Endothelial cell (in vitro differentiated cells): ENCODE measurements at places on chromosomes 7 and 10. TPM values are rescaled to one million over a fixed set of nuclear protein-coding genes. Genes with fewer than 3 reads are reported as not detected.

DNA sequence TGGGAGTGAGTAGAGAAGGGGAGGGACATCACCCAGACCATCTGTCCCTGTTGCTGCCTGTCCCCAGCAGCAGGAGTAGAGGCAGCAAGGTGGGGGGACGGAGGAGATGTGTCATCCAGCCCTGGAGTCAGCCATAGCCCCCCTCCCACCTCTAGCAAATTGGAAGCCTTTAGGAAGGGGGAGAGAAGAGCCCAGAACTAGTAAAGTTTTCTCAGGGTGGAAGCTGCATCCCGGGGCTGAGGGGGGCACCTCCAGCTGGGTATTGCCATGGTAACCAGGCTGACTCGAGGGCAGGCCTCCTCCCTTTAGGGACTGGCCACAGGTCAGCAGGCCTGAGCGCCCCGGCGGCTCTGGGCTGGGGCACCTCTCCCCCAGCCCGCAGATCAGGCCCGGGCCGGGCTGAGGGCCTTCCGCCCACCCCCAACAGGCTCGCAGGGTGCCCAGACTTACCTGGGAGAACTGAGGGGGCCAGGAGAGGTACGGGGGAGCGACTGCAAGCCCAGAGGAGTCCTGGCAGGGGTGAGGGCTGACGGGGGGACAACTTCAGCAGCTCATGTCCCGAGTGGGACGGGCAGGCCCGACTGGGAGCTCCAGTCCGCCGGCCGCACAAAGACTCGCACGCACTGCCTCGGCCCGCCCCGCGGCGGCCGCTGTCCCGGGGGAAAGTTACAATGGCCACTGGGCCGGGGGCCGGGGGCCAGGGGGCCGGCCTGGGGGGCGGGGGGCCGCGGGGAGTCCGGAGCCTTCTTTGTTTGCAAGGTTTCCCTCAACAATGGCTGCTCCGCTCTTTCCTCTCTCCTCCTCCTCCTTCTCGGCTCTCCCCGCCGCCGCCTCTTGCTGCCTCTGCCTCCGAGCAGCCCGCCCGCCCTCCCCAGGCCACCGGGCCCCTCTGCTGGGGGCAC lies 6.0 kb downstream of the LDB1 start:
- peak; percentile 25 for DNase-seq

The VAX1 gene
- 26.3 TPM for total RNA-seq

DNA sequence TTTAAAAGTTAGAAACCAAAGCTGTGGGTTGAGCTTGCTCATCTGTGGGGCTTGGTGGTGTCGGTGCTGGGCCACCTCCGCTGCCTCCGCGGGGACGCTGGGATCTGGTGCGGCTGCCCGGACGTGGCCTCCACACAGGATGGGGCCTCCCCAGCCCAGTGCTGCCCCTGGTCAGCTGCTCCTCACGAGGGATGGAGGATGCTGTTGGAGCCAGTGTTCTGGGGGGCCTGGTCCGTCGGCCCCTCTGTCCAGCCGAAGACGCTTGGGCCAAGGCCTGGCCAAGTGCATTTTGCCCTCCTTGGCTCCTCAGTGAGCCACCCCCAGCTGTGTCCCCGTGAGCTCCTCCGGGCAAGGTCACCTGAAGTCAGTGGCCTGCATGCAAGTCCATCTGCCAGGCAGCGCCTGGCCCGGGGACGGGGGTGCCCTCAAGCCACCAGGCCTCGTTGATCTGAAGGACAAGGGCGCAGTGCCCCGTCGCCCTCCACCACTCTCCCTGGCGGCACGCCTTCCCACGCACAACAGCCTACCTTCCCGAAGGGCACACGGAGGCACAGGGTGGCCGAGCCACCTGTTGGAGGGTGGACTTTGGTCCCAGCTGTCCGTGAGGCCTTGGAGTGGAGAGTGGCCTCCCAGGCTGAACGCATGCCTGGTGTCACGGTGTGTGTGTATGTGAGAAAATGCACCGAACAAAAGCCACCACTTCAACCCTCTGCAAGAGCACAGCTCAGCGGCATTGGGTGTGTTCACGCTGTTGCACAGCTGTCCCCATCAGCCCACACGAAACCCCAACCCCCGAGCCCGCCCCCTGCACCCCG lies 27.3 kb downstream of the KNDC1 start:
- no peak for DNase-seq

- DNase-seq, result no peak
Observed at GRCh38 chr7:45186261-45186813, 28.7 kb downstream of the RAMP3 start.

The SUGCT gene
- total RNA-seq, result 1.6 TPM

- no peak for DNase-seq
Observed at GRCh38 chr10:76779796-76780301, 857.8 kb downstream of the KCNMA1 start.

DNA sequence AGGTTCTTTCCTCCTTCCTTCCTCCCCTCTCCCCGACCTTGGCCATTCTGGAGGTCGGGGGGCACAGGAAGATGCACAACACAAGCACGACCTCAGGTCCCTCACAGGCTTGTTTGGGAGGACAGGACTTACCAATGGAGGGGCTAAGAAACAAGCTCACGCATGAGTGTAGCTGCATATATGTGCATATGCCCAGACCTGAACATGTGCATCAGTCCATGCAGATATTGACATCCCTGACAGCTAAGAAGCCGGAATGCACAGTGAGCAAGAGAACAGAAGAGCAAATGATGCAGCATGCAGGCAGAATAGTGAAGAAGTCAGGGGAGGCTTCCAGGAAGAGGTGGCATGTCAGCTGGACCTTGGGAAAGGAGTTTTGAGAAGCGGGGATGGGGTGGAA lies 28.7 kb downstream of the ADCYAP1R1 start:
- no peak for DNase-seq

GRCh38 chr7:128885370-128886187 lies 22.9 kb downstream of the ATP6V1F start:
- DNase-seq, result no peak

The MARVELD1 gene
- total RNA-seq, result 21.0 TPM
